ENCODE measurements at places on chromosomes 13 and 19.
A peak's percentile ranks its signal among the peaks of the same experiment; 100 is the strongest.

DNA sequence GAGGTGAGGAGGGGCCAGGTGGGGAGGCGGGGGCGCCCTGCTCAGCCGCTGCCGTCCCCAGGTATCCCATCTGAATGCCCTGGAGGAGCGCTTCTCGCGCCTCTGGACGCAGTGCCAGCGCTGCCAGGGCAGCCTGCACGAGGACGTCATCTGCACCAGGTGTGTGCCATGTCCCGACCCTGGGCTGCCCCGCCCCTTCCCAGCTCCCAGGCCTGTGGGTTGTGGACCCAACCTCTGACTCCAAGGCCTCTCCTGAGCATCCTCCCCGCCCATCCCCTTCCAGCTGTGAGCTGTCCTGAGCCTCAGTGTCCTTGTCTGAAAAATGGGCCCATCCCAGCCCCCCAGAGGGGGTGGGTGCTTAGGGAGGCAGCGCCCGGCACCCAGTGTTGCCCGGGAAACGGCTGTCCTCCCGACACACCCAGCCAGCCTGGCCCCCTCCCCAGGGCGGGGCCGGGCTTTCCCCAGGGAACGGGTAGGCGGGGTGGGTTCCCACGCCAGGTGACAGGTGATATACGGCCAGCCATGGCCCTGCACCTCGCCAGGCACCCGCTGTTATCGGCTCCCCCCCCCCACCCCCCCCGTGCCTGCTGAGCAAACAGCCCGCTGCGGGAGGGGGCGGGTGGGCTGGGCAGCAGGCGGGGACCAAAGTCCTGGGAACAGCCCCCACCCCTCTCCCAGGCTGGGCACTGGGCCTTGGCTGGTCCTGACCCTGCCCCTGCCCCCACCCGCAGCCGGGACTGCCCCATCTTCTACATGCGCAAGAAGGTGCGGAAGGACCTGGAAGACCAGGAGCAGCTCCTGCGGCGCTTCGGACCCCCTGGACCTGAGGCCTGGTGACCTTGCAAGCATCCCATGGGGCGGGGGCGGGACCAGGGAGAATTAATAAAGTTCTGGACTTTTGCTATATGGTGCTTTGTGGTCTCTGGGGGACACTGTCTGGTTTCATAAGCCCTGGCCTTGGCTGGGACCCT is 1.3 kb upstream of the SPIB start:
- DNase-seq: no peak

DNA sequence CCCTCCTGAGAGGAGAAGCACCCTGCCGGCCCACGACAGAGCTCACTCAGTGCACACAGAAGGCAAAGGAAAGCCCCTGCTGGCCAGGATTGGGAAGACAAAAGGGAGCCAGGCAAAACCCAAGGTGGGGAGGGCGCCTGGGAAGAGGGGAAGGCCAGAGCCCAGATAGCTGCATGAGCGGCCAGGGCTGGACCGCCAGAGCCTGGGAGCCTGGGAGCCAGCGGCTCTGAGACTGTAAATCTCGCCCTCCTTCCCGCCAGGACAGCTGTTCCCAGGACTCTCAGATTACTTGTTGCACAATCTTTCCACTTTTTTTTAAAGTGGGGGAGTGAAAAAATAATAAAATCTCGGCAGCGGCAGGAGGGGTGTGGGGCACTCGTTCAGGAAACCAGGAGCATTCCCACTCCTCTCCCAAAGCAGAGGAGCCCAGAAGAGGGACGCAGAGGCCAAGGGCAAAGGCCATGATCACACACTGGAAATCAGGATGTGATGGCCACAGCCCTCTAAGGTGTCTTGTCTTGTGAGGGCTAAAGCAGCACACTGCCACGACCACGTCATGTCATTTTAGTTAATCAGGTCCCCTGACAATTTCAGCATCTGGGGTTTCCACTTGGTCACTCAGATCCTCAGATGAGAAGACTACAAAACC is 19.6 kb upstream of the EPHX3 start:
- DNase-seq: no peak

DNA sequence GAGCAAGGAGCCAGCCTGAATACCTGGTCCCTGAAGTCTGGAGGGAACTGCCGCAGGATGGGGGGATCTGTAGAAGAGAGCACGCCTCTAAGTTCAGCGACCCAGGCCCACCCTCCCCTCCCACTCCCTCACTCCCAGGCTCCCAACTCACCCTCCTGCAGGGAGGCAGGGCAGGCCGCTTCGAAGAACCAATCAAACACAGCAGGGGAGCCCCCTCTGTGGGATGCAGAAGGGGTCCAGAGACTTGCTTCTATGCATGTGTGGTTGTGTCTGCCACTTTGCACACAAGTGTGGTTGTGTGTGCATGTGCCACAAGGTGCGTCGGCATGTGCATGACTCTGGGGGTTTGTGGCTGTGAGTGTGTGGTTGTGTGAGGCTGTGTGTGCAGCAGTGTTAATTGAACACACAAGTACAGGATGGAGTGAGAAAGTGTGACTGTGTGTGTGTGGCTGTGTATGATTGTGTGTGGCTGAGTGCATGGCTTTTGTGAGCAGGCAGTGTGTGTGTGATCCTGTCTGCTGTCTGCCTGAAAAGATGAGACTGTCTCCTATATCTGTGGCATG is 1.7 kb downstream of the DENND1C start:
- no peak for DNase-seq

DNA sequence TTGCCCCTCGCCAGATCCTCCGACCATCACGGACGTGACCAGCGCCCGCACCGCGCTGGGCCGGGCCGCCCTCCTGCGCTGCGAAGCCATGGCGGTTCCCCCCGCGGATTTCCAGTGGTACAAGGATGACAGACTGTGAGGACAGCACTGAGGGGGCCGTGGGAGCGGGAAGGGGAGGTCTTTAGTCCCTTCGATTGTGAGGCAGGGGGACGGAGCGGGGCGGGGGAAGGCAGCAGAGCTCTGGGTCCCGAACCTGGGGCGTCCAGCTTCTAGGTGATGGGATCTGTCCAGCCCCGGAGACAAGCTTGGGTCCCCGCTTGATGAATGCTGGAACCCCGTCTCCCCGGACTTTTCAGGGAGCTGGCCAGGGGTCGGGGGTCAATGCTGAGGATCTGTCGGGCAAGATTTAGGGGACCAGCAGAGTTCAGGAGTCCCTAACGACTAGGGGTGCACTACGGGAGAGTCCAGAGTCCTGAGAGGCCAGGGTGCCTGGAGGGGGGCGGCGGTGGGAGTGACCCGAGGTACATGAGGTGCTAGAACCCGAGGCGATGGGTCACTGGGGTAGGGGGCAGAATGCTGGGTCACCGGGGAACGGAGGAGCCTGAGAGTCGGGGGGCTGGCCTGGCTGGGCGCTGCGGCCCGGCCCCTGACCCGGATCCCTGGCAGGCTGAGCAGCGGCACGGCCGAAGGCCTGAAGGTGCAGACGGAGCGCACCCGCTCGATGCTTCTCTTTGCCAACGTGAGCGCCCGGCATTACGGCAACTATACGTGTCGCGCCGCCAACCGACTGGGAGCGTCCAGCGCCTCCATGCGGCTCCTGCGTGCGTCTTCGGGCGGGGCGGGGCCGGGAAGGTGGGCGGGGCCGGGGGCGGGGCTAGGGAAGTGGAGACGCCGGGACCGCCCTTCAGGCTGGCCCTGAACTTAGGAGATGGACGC is 14.6 kb downstream of the VSIG10L start:
- peak; percentile 71 for DNase-seq

DNA sequence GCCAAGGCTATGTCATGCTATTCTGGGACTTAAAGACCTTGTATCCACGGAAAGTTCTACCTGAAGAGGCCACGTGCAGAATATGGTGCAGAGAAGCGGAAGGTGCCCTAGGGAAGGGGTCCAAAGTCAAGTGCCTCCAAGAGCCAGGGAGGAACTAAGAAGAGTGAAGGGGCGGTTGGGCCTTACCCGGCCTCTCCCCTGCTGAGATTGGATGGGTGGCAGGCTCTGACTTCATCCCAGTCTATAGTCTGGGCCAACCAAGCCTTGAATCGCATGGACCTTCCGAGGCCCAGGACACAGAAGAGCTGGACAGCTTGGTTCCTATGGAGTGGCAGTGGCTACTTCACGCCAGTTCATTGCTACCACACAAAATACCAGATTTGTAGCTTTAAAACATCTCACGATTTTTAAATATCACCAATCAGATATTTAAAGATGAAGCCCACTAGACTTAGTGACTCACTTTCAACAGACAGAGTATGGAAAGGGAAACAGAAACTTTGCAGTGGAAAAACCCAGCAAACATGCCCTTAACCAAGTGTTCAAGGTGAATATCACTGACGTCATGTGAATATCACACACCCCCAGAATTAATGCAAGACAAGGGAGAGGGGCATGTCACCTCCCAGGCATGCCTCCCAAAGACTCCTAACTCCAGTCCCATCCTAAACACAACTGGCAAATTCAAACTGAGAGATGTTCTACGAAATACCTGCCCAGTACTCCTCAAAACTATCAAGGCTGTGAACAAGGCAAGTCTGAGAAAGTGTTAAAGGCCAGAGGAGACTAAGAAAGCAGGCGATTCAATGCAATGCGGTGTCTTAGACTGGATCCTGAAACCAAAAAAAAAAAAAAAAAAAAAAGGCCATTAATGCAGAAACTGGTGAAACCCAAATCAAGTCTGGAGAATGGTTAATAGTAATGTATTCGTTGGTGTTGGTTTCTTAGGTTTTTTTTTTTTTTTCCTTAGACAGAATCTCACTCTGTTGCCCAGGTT is 10.2 kb downstream of the C19orf12 start:
- no peak for DNase-seq

- no peak for DNase-seq
Observed at GRCh38 chr13:113058129-113058987, 47.2 kb upstream of the F7 start.

DNA sequence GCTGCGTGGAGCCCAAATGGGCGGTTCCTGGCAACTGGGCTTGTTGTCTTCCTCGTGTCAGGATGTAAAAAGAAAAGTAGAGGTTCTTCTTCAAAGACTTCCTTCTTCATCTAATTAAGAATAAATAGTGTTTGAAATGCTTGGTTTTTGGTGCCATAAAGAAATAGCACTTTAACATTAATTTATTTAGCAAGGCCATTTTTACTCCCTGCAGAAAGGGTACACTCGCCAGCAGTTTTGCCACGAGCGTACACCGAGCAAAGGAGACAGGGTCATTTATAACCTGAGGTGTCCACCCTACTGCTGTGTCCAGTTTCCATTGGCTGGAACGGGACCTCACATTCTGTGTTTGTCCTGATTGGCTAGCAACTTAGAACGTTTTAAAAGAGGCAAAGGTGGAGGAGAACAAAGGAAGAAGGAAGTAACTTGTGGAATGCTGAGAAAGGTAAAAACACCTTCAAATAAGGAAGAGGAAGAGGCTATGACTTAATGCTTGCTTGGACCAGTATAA is 21.8 kb upstream of the OR10H1 start:
- DNase-seq: no peak

DNA sequence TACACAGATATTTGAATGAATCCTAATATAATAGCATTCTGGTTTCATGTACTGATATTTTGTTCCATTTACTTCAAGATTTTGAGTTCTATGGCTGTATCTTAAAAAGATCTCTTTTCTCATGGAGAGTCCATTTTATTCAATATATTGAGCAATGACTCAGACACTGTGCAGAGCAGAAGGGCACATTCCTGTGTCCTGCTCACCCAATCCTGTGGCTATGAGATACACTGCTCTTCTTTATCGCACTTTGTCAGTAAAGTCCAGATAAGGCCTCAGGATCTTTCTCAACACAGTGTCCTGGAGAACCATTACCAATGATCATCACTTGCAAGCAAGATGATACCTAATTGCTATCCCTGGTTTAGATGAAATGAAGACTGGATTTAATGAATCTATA is 155.0 kb downstream of the CYSLTR2 start:
- DNase-seq: no peak

DNA sequence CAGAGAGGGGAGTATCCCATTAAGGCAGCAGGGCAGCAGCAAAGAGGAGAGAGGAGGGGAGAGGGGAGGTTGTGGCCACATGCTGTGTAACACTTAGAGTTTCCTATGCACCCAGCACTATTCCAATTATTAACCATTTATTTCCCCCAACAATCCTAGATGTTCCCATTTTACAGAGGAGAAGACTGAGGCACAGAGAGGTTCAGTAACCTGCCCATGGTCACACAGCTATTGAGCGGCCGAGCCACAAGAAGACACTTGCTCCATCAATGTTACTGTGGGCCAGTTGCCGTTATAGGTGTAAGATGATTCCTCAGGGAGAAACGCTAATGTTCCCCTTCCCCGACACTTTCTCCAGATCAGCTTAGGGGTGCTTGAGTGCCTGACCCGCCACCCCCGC is 69.2 kb downstream of the INSR start:
- DNase-seq: no peak

DNA sequence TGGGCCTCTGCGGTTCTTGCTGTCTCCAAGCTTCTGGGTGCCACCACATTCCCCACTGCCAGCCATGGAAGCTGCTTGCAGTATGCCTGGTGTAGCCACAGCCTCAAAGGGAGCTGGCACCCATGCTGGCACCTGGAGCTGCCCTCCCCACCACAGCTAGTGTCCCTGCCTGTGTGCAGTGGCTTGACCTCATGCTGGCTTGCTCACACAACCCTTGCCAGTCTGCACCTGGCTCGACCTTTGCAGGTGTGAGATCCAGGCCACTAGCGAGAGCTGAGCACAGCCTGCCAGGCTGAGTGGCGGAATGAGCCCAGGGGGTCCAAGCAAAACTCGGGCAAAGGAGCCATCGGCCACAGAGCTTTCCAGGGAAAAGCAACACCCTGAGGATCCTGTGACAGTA is 236.7 kb upstream of the CSNK1A1L start:
- DNase-seq: no peak

All from activated T-cell treated with anti-CD3 and anti-CD28 coated beads, Interleukin-2, amount 50 U/mL, for 72 hours (primary cell).